ENCODE measurements at places on chromosomes 11 and 22.

DNA sequence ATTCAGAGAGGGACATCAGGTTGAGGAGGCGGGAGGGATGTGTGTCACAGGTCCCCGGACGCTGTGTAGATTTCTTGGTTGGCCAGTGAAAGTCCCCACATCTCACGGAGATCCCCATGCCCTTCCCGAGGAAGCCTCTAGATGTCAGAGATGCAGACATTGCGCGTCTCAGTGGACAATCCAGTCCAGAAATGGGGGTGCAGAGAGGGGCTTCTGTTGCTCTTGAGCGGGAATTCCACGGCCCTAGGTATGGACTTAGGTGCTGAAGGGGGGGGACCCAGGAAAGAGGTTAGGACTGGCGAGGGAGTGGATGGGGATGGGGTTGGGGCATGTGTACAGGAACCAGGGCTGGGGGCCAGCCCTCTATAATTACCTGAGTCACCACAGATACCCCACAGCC, 7.0 kb downstream of the THY1 start:
- DNase-seq: no peak

- no peak for DNase-seq
Measured at GRCh38 chr22:38138961-38139360, 28.5 kb upstream of the BAIAP2L2 start.

GRCh38 chr22:48423481-48423911, 1404.2 kb downstream of the BRD1 start:
- no peak for DNase-seq

DNA sequence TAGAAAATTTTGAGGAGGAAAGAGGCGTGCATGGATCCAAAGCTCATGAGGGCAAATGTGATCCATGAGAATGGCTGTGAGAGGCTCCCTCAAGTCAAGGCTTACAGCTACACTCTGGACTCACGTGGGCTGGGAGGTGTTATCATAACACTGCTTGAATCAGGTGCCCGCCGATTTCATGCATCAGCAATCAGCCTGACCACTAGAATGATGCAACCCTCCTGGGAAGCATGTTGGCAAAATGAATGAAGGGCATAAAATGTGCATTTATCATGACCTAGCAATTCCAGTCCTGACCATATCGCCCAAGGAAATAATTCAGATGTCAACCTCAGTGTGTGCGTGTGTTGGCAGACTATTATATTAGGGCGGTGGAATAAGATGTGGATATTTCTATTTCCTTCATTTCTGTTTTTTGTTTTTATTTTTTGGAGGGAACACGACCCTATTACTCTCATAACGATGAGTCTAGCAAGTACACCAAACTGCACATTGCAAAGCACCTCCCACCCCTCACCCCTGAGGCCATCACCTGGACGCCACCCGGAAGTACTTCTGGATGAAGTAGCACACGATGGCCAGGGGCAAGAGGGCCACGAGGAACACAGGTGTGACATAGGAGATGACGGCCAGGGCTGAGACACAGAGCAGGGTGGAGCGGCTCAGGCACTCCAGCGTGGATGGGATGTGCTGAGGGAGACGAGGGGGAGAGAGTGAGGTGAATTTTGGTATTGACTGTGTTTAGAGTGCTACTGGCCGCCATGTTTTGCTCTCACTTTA, 15.7 kb upstream of the KCNJ11 start:
- DNase-seq: no peak

GRCh38 chr22:40058265-40058664, 63.5 kb downstream of the FAM83F start:
- no peak for DNase-seq

DNA sequence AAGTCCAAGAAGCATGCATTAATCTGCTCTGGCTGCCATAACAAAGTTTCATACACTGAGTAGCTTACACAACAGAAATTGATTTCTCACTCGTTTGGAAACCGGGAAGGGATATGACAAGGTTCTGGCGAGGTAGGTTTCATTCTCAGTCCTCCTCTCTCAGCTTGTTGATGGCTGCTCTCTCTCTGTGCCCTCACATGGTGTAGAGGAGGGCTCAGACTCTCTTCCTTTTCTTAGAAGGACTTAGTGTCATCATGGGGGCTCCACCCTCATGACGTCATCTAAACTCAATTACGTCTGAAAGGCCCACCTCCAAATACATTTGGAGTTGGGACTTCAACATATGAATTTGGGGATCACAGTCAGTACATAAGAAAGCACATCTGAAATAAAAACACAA, 18.6 kb downstream of the GLYATL1 start:
- DNase-seq: no peak

DNA sequence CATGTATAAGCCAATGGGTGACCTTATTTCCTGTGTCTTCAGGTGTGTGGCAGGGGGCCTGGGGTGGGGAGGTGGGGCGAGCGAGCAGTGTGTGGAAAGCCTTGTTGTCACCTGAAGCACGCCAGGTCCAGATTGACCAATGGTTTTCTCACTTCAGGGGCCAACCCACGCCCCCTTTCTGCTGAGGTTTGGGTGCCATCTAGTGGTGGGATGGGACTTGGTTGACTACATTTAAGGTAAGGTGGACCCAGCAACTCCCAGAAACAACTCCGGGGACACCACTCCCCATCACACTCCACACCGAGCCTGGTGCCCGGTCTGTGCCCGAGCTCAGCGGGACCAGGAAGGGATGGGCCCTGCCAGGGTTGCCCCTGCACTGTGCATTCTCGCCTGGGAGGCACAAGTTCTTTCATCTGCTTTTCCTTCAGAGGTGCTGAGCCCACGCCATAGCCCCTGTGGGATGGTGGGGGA, 40.0 kb downstream of the TPCN2 start:
- peak; percentile 59 for DNase-seq

DNA sequence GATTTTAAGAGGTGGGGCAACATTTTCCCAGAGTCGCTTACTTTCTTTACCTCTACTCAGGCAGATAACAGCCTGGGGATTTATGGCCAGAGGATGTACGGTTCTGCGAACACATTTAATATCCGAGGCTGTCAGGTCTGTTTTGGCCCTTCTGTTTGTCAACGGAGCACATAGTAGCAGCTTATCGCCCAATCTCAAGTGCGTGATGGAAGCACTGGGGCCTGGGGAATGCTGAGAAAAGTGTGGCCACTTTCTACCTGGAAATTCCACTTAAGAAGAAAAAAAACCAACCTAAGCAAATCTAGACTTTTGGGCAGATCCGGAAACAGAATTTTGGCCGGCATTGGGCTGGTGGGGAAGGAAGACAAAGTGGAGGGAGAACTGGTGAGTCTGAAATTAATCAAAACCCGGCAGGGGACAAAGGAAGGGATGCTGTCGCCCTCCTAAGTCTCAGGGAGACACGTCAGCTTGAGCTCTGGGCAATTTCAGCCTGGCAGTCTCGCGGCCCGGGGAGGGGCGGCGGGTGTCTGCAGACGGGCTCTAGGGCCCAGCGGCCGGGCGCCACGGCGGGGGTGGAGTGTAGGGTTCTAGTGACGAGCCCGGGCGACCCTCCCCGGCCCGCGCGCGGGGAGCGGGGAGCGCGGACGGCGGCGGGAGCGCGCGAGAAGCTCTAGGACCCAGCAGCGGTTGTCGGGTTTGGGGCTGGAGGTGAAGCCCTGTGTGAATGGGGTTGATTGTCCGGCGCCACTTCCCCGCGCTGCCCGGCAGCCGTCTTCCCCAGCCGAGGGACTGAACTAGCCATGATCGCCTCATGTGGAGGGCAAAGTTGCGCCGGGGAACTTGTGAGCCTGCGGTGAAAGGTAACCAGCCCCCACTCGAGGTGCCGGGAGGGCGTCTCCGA, at the start of gene AMOTL1:
AMOTL1 (plus strand) TSS at position 656 of the 901 bp plus-strand sequence; CDS start at position 812, 156 bp downstream.
- peak; percentile 80 for DNase-seq

- no peak for DNase-seq
Measured at GRCh38 chr22:16783930-16784354, 41.3 kb downstream of the XKR3 start.

DNA sequence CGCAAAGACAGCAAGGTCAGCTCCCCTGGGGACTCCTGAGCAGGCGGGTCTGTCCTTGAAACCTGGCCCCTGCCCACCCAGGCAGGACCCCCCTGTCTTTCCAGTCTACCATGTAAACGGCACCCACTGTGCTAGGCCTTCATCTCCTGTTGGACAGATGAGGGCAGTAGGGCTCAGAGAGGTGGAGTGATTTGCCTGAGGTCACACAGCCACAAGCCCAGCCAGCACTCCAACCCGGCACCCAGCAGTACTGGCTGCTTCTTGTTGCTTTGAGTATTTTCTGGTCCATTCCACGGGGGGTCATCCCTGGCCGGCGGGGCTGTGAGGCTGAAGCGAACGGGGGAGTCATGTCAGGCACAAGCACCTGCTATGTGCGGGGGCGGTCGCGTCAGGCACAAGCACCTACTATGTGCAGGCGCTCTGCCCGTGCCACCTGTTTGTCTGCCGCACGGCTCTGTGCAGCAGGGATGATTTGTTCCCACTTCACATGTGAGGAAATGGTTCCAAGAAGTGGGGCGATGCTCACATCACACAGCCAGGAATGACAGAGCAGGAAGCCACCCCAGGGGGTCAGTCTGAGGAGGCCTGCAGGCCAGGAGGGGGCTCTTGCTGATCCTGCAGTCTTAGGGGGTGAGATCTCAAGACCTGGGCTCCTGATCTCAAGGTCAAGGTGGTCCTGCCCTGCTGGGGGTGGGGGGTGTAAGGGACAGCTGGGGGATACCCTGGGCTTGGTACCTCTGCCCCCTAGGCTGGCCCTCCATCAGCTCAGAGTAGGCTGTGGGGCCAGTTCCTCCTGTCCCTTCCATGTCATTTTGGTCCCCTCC, 110.7 kb downstream of the CACNA1I start:
- DNase-seq: no peak

DNA sequence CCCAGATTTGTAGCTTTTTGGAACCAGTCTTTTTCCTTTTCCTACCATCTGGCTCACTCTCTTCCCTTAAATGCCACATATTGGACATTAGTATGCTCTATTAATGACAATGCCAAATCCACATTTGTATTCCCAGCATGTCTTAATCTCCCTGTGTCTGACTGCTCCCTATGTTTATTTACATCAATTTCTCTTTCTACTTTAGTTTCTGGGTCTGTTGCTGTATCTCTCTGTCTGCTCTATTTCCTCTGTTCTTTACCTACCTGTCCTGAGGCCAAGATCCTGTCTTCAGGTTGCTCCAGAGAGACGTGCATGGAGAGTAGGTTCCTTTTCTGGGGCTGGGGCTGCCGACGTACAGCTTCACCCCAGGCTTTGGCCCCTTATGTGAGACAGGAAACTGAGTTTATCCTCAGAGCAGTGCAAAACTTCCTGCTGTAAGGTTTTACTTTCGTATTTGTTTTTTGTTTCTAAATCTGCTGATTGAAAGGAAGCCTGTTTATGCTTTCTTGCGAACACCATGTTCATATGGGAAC, 25.6 kb downstream of the OR2AG2 start:
- no peak for DNase-seq

- DNase-seq: no peak
Measured at GRCh38 chr22:39068033-39068785, 8.9 kb upstream of the APOBEC3G start.

- DNase-seq: no peak
Measured at GRCh38 chr11:35253237-35253636, 114.3 kb downstream of the CD44 start.

All from NCI-H774 (cell line).